ENCODE measurements at places on chromosomes 2 and 18.

DNA sequence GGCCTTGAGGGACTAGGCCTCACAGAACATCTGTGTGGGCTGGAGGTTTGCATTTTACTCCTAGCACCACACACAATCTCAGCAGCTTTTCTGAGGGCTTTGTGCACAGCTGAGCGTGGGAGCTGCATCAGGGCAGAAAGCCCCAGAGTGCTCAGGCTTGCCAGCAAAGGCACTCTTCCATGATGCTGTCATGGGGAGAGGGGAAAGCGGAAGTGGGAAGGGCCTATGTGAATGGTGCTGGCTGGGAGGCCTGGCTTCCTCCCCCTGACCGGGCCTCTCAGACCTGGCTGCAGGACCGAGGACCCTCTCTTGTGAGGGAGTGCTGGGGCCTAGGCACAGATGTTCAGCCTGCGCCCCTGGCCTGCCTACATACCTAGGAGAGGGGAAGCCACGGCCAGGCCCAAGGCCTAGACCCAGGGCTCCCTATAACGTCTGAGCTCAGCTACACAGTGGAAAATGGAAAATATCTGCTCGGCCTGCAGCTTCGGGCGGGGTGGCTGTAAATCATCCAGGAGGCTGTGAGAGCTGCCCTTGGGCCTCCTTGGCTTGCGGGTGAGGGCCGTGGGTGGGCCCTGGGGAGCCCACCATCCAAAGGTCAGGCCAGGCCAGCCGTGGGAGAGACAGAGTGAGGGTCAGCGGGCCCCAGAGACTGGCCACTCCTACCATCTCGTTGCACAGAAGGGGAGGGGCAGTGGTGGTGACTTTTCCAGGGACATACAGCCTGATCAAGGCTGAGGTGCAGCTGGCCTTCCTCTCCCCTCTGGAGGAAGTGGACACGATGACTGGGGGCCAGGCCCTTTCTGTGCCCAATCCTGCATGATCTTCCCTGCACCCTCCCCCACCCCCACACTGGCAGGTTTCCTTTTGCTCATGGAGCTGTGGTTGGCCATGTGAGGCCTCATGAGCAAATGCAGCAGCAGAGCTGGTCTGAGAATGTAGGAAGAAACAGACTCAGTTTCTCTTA, 22.8 kb downstream of the GLI2 start:
- peak; percentile 67 for DNase-seq

DNA sequence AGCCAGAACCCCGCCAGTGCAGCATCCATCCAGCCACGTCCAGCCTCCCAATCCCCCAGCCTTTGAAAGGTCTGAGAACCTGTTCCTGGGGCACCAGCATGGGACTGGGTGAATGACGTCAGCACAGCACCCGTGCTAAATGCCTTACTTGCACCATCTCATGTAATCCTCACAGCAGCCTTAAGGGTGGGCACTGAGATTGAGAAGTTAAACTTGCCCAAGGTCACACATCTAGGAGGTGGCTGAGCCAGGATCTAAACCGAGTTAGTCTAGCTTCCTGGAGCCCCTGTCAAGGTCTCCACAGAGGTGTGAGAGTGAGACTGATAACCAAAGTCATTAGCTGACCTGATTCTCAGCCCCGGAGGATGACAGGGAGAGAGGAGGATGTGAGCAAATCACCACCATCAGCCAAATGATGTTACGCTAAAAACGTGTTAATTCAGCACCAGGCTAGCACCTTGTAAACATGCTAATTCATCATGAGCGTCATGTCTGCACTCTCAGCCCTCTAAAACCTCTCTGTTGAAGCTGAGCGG, 4.6 kb downstream of the CD8A start:
- DNase-seq = no peak

DNA sequence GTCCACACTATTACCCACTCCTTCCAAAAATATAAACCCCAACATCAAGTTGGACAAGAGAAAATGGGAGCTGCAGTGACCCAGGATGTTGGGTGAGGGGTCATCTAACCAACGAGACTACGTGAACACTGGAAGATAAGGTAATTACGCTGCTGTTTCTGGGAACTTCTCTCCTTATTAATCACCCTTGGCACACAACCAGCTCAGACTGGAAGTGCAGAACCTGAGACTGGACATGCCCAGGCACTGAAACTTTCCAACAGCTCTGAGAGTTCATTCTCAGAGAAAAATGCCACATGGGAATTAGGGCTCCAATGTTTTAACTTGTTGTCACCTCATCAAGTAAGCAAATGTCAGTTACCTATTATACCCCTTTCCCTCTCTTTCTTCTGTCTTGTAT, 135.3 kb downstream of the CCDC148 start:
- no peak for DNase-seq

- DNase-seq = no peak
Measured at GRCh38 chr18:48795696-48796095, 155.1 kb downstream of the SMAD7 start.

DNA sequence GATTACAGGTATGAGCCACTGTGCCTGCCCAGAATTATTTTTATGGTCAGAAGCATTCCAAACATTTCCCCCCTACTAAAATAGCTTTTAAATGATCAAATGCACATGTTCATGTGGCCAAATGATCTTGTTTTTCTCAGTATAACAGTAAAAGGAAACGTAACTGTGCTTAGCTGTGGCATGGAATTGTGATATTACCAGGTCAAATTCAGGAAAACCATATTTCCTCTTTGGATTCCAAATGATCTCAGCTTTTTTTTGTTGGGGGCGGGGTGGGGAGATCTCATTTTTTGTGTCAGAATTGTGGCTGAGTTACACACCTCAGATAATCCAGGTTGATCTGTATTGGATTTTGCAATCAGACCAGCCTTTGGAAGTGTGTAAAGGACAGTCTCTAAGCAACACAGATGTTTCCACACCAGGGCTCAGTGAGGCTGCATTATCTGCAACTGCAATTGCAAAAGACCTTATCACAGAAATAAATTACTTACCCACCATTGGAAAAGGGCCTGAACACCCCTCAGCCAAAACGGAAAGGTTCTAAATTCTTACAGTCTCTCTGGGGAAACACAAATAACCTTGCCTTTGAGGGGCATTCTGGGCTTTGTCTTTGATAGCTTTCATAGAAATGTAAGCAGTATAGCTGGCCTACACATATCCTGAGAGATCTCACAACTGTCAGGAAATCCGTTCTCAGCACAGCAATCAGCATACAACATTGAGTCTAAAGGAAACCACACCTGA, 8.4 kb downstream of the CASP10 start:
- DNase-seq = no peak

GRCh38 chr2:2777213-2777612, 446.1 kb upstream of the MYT1L start:
- DNase-seq = no peak

DNA sequence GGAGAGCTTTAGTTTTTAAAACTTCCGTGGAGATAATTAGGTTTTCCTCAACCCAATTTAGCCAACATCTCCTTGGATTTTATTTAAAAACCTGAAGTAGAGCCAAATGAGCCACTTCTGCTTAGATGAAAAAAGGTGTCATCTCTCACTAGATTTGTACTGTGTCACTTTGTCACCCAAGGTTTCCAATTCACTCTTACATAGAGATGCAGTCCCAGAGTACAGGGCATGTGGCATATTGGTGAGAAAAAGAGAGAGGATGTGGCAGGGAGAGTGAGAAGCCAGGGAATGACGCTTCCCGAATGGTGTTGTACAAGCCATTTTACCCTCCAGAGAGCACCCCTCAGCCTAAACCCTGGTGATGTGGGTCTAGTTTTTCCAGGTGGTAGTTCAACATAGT, 44.4 kb upstream of the CTLA4 start:
- no peak for DNase-seq

DNA sequence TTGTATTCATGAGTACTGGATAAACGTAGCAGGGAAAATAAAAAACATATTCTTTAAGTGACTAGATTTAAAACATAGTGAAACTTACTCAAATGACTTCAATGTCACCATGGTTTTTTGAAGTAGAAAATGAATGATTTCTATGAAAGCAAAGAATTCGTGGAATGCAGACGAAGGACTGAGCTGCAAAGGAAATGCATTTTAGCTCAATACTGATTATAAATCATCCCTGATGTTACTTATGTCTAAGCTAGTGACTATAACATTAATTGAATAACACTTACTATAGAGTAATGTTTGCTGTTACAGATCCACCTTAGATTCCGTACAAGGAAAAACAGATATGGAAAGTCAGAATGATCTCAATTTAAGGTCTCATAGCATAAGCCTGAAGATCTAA, 1257.7 kb upstream of the CDH2 start:
- DNase-seq = no peak

DNA sequence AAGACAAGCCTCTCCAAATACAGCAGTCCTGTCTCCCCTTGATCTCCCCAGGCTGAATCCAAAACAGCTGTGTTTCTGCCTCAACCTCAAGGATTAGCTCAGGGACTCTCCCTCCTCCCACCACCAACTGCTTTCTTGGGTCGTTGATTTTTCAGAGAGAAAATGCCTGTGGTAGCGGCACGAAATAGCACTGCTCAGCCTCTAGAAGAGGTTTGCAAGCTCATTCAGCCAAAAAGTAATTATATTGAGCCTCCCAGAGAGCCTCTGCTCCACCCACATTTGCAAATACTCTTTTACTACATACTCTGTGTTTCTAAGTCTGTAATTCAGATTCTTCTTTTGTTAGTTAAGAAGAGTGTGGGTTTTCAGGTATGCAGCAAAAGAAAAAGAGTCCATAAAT, 396.4 kb upstream of the TNP1 start:
- no peak for DNase-seq

- no peak for DNase-seq
Measured at GRCh38 chr18:78402440-78402839, 577.2 kb upstream of the SALL3 start.

GRCh38 chr2:43221124-43221762, 5.2 kb downstream of the ZFP36L2 start:
- DNase-seq = no peak

DNA sequence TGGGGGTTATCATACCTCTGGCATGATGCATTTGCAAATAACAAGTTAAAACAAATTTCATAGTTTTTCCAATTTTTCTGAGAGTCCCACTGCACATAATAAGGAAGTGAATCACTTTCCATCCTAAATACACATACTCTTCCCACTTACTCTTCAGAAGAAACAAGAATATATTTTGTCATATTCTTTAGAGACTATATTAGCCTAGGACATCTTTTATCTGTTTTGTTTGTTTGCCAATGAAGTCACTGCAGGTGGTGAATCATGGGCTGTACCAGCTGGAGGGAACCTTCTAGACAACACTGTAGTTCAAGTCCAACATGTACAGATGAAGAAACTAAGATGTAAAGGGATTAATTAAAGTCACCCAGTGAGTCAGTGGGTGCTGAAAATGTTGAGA, 116.8 kb downstream of the XIRP2 start:
- DNase-seq = no peak

DNA sequence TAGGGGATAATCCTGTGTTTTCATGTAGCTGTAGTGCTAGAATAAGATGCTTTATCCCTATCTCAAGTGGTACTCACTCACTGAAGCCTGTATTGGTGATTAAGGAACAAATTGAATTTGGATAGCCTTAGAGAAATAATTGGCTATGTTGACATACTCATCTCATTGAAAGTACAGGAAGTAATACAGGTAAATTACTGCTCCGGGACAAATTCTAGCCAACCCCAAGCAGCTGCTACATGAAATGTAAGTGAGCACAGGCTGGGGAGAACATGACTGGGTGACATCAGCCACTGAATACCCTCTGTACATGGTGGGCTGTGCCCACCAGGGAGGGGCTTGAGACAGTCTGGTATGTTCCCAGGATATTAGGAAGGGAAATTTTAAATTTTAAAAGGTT, 188.4 kb upstream of the RASGRP3 start:
- no peak for DNase-seq

DNA sequence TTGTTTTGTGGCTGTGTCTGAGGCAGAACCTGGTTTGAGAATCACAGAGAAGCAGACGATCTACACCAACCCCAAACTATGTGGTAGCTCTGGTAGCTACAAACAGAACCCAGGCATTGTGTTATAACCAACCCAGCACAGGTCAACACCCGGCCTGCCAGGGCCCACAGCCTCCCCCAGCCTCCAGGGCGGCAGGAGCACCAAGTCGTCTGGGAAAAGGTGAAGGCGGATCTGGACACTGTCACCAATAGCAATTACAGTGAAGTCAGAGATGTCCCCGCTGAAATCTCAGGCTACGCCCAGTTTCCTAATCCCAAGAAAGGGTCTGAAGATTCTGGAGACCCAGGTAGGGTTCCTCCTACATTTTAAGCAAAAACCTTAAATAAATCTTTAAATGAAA, 3.6 kb downstream of the HJURP start:
- DNase-seq = no peak

GRCh38 chr2:104914509-104914908, 60.6 kb downstream of the POU3F3 start:
- no peak for DNase-seq

DNA sequence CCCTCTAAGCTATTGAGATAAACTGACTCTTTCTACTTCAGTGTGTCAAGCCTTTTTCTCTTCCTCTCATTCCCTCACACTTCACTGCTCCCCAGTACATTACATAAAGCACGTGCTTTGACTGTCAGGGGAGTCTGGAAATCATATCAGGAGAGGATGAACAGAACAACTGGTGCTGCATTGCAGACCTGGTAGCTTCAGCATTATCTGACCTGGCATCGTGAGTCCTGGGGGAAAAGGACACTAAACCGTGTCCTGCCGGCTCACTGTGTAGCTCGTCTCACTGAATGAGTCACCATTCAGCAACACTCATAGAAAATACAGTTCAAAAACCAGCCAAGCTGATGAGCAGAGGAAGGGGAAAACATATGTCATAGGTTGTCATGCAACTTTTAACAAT, 108.5 kb upstream of the UNC80 start:
- no peak for DNase-seq

DNA sequence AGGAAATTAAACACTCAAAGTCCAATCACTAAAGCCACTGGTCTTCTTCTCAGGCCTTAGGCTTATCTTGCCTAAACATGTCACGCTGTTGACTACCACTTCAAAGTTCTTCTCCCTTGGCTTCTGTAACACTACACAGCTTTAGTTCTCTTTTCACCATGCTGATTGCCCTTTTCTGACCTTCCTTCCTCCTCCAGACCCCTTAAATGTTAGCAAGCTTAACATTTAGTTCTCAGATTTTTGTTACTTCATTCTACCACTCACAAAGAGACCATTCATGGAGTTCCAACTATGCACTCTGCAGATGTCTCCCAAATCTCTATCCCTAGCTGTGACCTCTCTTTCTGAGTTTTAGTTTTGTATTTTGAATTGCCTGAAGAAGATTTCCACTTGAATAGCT, 64.4 kb downstream of the TTC21B start:
- no peak for DNase-seq

- no peak for DNase-seq
Measured at GRCh38 chr2:11043245-11043644, 112.0 kb upstream of the SLC66A3 start.
